ENCODE measurements at places on chromosomes 3 and 15.

DNA sequence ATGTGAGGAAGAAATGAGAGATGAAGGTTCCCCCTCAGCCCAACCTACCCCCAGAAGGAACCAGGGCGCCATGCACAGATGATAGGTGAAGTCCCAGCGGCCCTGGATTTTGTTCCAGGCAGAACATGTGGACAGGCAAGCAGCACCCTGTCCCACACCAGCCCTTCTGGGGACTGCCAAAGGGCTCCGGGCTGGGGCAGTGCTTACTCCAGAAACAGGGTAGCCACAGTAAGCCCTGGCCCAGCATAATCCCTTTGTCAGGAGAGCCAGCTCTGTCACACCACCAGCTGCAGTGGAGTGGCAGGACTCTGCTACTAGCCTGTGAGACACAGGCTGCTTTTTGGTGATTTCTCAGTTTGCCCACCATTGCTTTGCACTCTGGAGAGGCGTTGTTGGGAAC, 6.3 kb downstream of the FBXL22 start:
- no peak for DNase-seq

DNA sequence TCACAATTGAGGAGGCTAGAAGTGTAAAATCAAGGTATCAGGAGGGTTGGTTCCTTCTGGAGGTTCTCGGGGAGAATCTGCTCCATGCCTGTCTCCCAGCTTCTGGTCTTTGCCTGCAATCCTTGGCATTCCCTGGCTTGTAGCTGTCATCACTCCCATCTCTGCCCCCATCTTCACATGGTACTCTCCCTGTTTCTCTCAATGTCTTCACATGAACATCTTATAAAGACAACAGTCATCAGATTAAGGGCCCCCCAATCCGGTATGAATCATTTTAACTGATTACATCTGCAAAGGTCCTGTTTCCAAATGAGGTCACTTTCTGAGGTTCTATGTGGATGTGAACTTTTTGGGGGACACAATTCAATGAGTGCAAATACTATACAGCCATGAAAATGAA, 113.0 kb upstream of the GALNT15 start:
- DNase-seq = no peak

- DNase-seq = no peak
Measured at GRCh38 chr3:184008161-184008560, 9.5 kb downstream of the ABCC5 start.

- no peak for DNase-seq
Measured at GRCh38 chr3:4808637-4809036, 170.6 kb upstream of the BHLHE40 start.

DNA sequence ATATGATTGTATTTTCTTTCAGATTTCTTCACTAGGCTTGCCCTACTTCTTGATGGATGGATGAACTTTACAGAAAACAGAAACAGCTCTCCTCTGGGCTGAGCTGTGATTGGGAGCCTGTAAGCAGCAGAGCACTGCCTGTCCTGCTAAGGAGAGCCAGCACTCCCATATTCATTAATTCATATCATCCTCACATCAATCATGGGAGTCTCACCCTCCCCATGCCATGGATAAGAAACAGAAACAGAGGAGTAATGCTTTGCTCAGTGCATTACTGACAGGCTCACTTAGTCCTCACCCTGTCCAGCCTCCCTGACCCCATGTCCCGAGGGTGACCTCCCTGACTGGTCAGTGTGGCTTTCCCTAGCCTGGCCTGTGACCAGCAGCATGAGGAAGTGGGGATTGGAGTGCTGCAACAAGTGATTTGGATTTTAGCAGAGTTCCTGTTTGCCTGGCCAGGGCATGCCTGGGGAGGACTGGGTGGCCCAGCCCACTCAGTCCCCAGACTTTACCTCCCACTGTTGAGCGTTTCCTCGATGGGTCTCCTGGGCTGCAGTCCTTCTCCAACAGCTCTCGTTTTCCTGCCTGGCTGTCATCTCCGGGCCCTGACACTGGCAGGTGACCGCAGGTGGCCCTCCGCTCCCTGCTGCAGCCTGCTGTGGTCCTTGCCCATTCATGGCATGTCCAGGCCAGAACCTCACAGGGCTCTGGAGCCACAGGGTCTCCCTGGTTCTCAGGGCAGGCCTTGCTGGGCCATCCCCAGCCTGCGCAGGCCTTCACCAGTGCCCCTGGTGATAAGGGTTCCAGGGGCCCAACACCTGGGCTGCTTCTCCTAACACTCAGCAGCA, 1.3 kb upstream of the TMIE start:
- no peak for DNase-seq

DNA sequence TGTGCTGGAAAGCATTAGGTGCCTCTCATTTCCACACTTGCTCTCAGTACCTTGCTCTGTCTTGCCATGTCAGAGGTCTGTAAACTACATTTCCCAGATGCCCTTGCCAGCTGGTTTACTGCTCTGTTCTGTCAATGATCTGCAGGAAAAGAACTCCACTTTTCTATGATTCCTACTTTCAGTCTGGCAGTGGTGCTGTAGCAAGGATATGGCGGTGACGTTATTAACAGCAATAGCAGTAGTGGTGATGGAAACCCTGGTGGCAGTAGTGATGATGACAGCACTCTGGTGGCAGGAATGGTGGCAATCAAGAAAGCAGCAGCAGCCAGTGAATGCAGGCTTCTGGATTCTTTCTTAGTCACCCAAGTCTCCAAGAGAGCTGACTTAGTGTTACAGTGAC, 665.2 kb downstream of the DIPK2A start:
- DNase-seq = no peak

Data from activated T-cell treated with anti-CD3 and anti-CD28 coated beads, Interleukin-2, amount 50 U/mL, for 4 hours (primary cell).